Iris pigment epithelial cell (primary cell): ENCODE measurements at places on chromosomes 11 and 22.

- DNase-seq, result peak; percentile 33
Observed at GRCh38 chr22:49961005-49961600, 531 bp downstream of the PIM3 start.

- DNase-seq, result peak; percentile 7
Observed at GRCh38 chr11:8263109-8263768, 439 bp downstream of the LMO1 start.

GRCh38 chr22:47225080-47225930, 462.9 kb downstream of the TBC1D22A start:
- DNase-seq, result no peak

DNA sequence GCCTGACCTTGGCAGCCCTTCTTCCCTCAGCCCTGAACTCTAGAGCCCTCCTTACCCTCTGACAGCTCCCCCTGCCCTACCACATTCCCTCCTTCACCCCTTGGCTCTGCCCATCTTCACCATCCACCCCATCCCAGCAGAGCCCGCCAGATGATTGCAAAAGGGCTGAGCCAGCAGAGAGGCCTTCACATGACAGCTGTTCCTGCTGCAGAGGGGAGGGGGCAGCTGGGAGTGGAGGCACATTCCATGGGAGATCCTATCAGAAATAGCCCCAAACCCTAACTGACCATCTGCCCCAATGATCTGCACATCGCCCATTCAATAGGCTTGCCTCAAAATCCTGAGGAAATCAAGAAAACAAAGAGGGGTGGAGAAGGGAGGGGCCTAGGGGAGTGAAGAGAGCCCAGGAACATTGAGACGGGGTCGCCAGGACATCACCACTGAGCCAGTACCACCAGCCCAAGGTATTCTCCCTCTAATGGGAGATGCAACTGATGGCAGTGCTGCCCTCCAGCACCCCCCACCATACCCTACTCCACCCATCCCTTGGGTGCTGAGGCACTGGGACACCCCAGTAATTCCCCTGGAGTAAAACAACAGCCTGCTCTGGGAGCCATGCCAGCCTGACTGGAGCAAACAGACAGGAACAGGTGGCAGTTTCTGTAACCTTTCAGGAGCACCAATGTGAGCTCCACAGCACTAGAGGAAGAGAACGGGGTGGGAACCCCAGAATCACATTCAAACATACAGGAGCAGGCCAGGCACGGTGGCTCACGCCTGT, 8.0 kb upstream of the AHNAK start:
- DNase-seq, result no peak

DNA sequence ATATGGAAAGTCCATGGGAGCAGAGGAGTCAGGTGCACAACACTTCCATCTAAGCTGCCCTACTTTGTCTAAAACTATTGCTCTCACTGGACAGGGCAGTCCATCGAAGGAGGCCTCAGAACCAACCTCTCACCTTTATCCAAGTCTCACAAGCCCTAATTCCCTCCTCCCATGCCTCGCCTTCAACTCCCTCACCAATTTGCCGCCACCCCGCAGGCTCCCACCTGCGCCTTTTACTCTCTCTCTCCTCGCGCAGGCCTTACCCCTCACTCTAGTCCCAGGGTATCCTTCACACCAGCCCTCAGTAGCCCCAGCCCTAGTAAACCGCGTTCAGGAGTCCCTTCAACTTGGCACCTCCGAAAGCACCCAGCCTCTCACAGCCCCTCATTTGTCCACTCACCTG, 451 bp downstream of the FHIP1B start:
- DNase-seq, result peak; percentile 8

GRCh38 chr22:41367680-41368542, 13.8 kb upstream of the TEF start:
- DNase-seq, result peak; percentile 67

GRCh38 chr11:43685440-43685839, 4.9 kb downstream of the HSD17B12 start:
- DNase-seq, result peak; percentile 16

DNA sequence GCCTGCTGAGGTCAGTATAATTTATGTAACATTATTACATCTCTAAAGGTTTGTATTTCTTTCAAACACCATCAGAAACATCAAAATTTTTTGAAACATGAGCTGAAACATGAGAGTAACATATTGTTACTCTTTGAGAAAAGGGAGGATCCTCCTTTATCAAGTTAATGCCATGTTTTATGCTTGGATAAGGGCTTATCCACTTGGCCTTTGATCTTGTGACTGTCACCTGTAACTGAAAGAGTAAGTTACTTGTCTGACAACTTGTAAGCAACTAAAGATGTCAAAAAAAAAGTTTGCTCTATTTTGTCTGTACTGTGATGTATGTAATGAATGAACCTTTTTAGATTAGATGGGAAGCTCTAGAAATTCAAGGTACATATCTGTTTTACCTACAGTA, 59.6 kb downstream of the FAR1 start:
- no peak for DNase-seq

DNA sequence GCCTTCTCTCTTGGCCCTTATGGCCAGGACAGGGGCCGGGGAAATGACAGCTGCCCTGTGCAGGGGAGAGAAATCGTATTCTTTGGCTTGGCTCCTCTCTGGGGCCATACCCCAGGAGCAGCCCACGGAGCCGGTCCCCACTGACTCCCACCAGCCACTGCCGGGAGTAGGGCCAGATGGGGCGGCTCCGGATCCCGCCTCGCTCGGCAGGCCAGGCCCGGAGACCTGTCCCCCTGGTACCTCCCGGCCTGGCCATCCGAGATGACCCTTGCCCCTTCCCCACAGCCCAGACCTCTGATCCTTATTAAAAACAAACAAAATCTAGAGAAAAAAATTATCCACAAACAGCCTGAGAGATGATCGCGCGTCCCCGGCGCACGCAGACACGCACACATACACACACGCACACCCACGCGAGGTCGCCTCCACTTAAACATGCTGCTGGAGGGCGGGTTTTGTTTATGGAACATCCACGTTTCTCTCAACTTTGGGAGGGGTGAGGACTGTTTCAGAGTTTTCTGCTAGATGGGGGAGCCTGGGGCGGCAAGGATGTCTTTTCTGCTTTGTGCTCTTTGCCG, 59.1 kb downstream of the IGLL1 start:
- DNase-seq, result peak; percentile 38

DNA sequence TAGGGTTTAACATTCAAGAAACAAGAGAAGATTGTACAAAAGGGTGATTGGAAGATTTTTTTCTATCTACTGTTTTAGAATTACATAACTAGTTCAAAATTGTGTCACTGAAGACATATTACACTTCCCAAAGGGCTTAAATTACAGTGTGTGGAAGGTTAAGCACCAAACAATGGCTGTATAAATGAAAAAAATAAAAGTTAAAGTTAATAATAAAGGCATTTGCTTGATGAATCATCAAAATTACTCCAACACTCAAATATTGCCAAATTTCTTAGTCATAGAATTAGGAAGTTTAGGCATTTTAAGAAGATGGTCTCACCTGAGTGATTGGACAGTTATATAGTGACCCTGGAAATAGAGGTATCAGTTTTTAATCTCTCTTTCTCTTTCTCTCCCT, 227.6 kb upstream of the CARD18 start:
- DNase-seq, result peak; percentile 2

GRCh38 chr22:39266398-39267030, 21.7 kb upstream of the PDGFB start:
- peak; percentile 82 for DNase-seq

DNA sequence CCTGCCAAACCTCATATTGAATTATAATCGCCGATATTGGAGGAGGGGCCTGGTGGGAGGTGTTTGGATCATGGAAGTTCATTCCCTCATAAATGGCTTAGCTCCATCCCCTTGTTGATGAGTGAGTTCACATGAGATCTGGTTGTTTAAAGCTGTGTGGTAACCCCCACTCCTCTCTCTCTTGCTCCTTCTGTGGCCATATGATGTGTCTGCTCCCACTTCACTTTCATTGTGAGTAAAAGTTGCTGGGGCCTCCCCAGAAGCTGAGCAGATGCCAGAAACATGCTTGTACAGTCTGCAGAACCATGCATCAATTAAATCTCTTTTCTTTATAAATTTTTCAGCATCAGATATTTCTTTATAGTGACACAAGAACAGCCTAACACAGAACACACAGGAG, 929.0 kb upstream of the FAT3 start:
- DNase-seq, result no peak

GRCh38 chr11:131235328-131236298, 134.8 kb upstream of the NTM start:
- no peak for DNase-seq
